Posterior cingulate gyrus (tissue), 11 donors: ENCODE measurements at places on chromosomes 2 and 18.
A peak's percentile ranks its signal among the peaks of the same experiment; 100 is the strongest.

DNA sequence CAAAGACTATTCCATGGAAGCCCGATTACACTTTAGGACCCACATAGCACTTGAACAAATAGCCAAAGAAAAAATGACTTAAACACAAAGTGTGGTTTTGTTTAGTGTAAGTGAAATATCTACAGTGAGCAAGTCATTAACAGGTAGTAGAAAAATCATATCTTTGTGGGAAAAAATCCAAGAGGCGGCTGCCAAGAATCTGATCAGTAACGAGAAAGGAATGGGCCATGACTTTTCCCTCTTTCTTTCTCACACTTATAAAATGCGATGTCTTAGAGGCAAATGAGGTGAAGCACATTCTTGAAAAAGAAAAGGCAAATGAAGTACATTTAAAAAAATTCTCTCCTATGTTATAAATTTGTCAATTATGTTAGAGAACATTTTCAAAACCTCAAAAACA lies 12.9 kb upstream of the GEMIN6 start:
- no peak for DNase-seq

DNA sequence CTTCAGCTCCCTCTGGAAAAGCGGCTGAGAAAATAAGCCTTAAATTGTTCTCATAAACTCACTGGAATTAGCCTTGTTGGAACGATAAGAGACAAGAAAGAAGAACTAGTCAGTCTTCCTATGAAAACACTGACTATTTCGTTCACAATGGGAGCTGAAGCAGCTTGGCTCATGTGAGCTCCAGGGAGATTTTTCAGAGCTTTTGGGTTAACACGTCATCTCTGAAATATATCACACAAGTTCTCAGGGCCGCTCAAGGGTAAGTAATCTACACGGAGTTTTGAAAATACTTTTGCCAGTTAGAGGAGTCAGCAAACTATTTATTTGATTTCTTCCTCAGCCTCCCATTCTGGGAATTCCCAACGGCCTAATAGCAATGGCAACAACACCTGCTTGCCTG lies 316.2 kb upstream of the MGAT5 start:
- DNase-seq = no peak

DNA sequence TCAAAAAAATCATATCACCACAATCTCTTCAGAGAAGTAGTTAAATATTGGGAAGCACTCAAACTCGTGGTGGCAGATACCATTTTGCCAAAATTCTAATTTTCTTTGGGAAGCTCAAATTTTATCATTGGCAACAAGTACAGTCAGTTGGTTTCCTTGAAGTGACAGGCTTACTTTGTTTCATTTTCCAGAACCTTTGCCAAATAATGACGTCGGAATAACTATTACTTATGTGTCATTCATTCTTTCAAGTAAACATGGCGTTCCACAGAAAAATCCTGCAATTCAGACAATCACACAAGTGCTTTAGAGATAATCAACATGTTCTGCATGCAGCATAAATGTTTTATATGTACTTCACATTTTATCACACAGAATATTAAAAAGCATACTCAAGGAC lies 5.4 kb downstream of the TTLL4 start:
- DNase-seq = no peak

DNA sequence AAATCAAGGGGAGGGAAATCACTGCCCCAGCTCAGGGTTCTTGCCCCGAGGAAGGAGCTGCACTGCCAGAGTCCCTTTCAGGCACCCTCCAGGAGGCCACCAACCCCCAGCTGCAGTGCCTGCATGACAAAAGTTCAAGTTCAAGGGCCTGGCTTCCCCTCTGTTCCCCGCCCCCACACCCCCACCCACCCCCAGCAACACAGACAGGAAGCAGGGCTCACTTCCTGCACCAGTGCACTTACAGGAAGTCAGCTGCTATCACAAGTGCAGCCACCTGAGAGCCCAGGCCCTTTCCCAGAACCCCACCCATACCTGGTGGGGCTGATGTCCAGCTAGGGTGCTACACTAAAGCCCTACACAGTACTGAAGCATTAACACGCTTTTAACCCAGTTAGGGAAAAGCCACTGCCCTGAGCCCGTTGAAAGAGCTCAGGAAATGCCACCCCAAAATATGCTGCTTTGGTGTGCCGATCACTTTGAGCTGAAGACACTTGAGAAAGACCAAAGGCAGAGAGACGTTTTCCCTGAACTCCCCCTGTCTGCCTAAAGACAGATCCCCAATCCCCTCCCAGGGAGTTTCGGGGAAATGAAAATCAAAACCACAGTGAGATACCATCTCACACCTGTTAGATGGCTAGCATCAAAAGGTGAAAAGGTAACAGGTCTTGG lies 109.9 kb upstream of the CAB39 start:
- no peak for DNase-seq

- no peak for DNase-seq
These were observed 210.1 kb upstream of the RAB6C start for GRCh38 chr2:129769185-129769991.

DNA sequence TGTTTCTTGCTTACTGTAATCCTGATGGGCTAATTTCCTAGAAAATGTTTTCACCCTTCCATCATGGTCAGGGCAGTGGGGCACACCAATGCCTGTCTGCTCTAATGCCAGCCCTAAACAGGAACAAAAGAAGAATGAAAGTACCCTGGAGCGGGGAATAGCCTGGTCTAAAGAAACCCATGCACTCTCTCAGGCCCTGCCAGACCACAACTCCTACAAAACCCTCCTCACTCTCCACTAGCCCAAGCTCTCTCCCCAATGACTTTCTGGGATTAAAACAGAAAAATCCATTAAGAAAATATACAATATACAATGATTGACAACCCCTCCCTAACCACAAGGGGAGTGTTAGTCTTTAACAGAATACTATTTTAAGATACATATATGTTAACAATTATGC lies 67.6 kb downstream of the AAK1 start:
- no peak for DNase-seq

GRCh38 chr2:162058973-162059668 lies 14.9 kb downstream of the DPP4 start:
- DNase-seq = no peak

DNA sequence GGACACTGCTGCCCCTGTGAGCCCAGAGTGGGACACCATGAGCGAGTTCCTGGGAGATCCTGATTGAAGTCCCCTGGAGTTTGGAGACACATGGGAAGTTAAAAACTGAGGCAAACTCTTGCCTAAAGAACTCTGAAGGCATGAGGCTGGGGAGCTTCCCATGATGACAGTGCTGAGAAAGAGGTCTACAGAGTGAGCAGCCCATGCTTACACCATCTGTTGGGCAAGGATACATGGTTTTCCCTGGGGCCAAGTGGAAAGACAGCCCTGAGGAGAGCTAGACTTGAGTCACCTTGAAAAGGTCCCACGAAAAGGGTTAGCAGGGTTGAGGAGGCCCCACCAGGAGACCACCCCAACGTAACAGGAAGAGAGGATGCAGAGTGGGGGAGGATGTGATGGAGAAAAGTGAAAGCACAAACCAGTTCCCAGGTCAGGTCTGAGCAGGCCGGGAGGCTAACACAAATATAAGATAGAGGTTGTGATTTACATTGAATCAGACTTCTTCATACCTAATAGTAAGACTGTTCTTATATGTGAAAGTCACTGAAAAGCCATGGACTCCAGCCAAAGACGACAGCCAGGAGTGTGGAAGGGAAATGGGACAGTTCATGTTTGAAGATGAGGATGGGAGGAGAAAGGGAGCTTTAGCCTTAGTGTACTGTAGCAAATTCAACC lies 13.5 kb upstream of the FEZ2 start:
- DNase-seq = no peak

GRCh38 chr2:20567159-20567925 lies 83.6 kb downstream of the HS1BP3 start:
- no peak for DNase-seq

DNA sequence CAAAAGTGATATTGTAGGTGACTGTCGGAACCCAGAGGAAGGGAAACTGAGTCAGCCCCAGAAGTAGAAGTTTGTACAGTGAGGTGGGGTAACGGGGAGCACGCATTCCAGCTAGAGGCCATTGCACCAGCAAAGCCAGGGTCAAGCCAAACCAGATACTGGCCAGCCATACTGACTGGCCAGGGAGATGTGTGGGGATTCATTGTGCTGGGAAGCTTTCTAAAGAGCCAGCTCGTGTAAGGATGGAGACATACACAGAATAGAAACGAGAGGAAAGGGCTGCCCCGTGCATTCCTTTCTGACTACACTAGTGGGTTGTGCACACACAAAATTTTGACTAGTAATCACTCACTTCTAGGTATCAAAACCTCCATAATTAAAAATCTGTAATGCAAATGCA lies 175.3 kb upstream of the PID1 start:
- DNase-seq = peak; percentile 31

- no peak for DNase-seq
These were observed 46.2 kb upstream of the CCDC141 start for GRCh38 chr2:179096090-179096489.

DNA sequence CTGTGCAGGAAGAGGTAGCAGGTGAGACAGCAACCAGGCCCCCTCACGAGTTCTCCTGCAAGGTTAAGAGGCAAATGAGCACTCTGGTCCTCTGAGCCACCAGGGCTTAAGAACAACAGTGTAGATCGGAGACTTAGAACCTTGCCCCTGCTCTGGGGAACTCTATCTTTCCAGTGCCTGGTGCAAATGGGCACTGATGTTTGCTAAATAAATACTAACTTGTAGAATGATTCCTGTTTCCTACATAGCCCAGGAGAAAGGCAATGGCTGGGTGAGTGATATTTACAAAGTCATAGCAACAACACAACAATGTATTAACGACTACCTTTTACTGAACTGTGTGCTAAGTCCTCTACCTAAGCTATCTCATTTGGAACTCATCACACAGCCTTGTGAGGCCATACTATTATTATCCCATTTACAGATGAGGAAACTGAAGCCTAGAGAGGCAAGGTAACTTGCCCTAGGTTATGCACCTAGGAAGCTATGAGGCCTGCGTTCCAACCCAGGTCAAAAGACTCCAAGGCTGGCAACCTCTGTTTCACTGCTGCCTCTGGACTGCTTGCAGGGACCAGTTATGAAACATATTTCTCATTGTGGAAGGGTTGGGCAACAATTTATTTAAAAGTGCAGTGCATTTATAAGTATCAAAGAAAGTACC lies 4.3 kb downstream of the ATP8B1 start:
- no peak for DNase-seq

- no peak for DNase-seq
These were observed 53.7 kb downstream of the ADD2 start for GRCh38 chr2:70714141-70714905.

GRCh38 chr2:11069566-11070185 lies 85.6 kb upstream of the SLC66A3 start:
- DNase-seq = no peak

- DNase-seq = no peak
These were observed 66.6 kb downstream of the DIS3L2 start for GRCh38 chr2:232028071-232028470.

GRCh38 chr2:24592441-24593100 lies 101.5 kb downstream of the NCOA1 start:
- DNase-seq = no peak

- DNase-seq = no peak
These were observed 879.6 kb upstream of the CELF4 start for GRCh38 chr18:38444971-38445803.

GRCh38 chr2:152790883-152791282 lies 72.5 kb downstream of the ARL6IP6 start:
- peak; percentile 11 for DNase-seq

- DNase-seq = no peak
These were observed 332.3 kb downstream of the CLIP4 start for GRCh38 chr2:29447513-29447912.

DNA sequence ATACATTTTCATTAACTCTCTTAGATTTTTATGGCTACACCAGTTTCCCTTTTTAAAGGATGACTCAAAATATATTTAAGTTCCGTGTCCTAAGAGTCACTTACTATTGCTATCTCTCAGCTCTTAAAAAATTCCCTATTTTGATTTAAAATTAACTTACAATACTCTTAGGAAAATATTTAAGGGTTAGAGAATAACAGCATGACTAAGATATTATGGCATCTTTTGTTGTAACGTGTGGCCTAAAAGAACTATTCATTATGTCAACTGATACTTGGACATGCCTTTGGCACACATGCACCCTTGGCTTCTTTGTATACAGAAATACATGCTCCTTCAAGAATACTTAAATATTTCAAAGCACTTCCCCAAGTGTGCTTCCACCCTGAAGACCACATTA lies 42.3 kb downstream of the SCN3A start:
- DNase-seq = no peak

DNA sequence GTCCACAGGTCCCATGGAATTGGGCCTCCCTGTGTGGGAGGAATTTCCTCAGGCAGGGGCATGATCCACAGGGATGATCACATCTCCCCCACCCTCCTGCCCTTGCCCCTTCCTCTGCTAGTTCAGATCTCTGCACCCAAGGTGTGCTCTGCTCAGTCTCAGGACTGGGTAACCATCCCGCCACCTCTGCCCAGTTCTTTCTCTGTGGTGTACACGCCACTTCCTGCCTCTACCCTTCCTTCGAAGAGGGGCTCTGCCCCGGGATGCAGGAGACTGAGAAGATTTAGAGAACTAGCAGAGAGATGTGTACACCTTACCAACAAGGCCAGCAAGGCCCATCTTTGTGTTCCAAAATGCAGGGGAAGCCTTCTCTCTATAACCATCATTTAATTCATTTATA lies 160.4 kb downstream of the CELF4 start:
- no peak for DNase-seq

DNA sequence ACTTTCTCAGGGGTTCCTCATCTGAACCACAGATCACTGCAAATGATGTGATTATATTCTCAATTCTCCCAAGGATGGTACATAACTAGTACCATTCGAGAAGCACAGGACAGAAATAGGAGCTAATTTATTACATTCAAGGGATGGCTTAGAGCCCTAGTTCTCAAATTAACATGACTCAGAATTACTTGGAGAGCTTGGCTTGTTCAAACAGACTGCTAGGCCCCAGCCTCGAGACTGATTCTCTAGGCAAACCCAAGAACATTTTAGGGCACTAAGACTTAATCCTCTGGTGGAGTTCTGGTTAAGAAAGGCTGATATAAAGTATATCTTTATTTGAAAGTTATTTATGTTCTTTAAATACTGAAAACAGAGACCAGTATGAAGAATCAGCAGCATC lies 35.8 kb downstream of the HIBCH start:
- DNase-seq = no peak

GRCh38 chr2:144678736-144679135 lies 158.8 kb upstream of the ZEB2 start:
- no peak for DNase-seq

GRCh38 chr2:240358080-240358479 lies 77.4 kb upstream of the GPC1 start:
- no peak for DNase-seq

DNA sequence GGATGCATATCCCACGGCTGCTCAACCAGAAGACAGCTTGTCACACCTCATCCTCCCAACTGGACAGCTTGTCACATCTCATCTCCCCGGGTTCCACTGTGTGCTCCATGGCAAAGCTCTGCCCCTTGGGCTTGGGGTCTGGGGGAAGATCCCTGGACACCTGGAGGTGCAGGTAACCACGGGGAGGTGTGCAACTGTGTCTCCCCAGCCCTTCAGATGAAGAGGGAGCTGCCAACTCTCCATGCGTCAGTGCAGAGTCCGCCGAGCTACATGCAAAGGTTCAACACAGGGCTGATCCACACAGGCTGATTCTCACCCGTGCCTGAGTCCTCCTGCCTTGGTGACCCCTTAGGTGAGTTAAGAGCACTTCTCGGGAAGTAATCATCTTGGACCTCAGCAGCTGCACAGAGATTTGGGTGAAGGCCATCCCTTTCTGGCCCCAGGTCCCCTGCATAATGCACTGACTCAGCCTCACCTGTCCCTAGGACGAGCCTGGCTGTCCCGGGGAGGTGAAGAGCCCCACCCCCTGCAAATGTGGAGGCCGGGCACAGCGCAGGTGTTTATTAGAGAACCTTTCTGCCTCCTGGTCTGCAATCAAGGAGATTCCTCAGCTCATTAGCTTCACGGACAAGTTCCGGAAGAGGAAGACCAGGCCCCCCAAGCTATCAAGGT lies 157.9 kb downstream of the PXDN start:
- no peak for DNase-seq
